ENCODE measurements at places on chromosomes 3 and 15.
A peak's percentile ranks its signal among the peaks of the same experiment; 100 is the strongest.

- DNase-seq: no peak
These were observed 81.8 kb upstream of the NANOGP8 start for GRCh38 chr15:35166730-35167359.

GRCh38 chr3:112375117-112375516 lies 42.2 kb downstream of the CD200 start:
- DNase-seq: no peak

DNA sequence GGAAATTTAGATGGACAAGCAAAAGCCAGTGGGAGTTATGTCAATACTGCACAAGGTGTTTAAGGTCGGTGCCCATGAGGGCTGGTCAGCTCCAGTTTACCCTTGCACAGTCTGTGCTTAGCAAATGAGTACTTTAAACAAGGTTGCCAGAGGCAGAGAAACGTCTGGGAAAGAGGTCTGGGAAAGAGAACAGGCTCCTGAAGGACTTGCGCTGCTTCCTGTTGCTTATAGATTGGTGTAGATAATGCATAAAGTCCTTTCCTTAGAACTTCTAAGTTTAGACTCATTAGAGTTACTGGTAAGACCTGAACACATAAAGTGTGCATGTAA lies 162.6 kb upstream of the P2RY1 start:
- no peak for DNase-seq

DNA sequence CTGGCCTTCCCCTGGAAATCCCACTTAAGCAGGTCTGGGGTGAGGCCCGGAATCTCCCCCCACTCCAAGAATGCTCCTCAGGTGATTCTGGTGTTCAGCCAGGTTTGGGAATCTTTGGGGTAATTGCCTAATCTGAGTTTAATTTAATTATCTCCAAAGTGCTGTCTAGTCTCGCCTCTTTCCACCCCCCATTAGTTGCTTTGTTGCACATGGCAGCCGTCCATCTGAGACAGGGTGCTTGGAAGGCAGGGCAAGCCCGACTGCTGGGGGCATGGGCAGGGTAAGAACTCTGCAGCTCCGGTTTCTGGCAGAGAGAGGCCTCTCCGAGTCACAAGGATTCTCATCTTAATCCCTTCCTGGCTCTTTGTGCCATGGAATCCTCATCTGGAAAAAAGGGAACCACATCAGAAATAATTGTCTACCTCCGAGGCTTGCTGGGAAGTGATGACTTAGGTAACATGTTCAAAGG lies 15.0 kb downstream of the IL17RD start:
- DNase-seq: no peak

DNA sequence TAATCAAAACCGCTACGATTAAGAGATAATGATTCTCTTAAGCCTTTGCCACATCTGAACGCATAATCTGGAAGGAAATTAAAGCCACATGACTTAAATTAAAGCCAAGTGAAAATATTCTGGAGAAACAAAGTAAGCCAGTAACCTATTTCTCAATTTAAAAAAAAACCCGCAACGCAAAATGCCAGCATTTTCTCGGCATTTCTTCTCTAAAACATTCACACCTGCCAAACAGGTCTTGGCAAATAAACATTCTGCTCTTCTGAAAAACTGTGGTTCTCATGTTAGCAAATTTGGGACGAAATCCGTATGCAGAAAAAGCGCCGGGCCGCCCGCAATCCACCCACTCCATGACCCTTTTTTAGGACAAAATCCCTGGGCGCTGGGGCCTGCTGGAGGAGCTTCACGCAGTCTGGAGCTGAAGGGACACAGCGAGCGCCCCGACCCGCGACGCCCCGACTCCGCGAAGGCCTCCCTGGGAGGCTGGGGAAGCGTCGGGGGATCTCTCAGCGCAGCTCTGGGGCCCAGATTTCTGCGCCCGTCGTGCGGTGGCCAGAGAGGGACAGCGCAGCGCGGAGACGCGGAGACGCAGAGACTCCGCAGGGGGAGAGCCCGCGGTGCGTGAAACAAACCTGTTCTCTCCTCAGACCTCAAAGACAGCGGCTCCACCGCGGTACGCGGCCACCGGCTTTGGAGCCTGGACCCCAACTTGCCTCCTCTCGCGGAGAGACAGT lies 471 bp downstream of the NKIRAS1 start:
- peak; percentile 3 for DNase-seq

- DNase-seq: no peak
These were observed 776.2 kb downstream of the FHIT start for GRCh38 chr3:60475096-60475495.

GRCh38 chr3:192433704-192434103 lies 293.6 kb downstream of the FGF12 start:
- DNase-seq: no peak

DNA sequence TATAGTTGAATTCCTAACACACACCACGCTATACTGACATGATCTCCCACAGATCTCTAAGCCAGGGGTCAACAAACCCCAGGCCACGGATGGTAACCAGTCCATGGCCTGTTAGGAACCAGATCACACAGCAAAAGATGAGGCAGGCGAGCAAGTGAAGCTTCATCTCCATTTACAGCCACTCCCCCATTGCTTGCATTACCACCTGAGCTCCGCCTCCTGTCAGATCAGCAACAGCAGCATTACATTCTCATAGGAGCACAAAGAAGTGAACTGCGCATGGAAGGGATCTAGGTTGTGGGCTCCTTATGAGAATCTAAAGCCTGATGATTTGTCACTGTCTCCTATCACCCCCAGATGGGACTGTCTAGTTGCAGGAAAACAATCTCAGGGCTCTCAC lies 2.7 kb downstream of the PDCD7 start:
- no peak for DNase-seq

- DNase-seq: no peak
These were observed 67.1 kb downstream of the CEMIP start for GRCh38 chr15:80846031-80846815.

DNA sequence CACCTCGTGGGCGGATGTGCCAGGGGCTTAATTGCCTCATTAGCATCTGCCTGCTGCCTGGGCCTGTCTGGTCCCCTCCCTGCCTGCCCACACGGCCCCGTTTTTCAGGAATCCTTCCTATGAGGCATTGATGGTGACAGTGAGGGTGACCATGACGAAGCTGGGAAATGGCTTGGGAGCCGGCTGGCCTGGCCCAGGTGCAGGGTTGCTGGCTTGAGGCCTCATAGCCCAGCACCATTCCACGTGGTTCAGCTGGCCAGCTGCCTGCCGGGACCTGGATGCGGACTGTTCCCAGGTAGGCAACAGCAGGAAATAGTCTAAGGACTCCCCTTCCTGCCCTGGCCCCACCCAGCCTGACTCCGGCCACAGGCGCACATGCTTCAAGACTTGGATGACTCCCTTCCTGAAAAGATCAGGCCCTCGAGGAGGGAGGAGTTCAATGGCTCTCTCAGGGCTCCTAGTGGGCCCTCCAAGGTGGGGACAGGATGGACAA lies 8.9 kb upstream of the DUSP7 start:
- no peak for DNase-seq

- DNase-seq: no peak
These were observed 7.9 kb upstream of the UBXN7 start for GRCh38 chr3:196440041-196440537.

DNA sequence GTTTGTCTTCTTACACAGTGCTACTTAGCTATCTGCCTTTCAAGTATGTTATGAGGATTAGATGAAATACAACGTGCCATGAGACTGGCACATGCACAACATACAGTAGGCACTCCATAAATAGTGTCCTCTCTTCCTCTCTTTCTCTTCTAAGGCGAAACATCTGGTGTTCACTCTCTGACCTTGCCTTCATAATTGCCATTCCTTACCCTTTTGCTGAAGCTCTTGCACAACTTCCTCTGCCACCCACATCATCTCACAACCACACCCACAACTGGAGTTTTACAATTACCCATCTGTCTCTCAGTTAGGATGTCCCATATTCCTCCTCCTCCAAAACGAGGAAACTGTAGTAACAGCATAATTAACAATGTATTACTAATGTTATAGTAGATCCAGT lies 26.4 kb upstream of the ACP3 start:
- DNase-seq: no peak

DNA sequence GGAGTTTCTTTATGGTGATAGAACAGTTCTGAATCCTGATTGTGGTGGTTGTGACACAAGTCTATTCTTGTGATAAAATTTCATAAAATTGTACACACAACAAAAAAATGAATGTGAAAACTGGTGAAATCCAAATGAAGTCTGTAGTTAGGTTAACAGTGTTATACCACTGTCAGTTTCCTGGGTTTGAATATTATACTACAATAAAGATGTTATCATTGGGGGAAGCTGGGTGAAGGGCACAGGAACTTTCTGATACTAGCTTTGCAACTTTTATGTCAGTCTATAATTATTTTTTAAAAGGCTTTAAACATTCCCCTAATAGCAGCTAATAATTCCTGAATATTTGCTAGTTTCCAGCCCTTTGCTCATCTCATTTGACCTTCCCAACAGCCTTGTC lies 319.8 kb downstream of the LRTM1 start:
- no peak for DNase-seq

- DNase-seq: no peak
These were observed 24.6 kb upstream of the APEH start for GRCh38 chr3:49649576-49649975.

DNA sequence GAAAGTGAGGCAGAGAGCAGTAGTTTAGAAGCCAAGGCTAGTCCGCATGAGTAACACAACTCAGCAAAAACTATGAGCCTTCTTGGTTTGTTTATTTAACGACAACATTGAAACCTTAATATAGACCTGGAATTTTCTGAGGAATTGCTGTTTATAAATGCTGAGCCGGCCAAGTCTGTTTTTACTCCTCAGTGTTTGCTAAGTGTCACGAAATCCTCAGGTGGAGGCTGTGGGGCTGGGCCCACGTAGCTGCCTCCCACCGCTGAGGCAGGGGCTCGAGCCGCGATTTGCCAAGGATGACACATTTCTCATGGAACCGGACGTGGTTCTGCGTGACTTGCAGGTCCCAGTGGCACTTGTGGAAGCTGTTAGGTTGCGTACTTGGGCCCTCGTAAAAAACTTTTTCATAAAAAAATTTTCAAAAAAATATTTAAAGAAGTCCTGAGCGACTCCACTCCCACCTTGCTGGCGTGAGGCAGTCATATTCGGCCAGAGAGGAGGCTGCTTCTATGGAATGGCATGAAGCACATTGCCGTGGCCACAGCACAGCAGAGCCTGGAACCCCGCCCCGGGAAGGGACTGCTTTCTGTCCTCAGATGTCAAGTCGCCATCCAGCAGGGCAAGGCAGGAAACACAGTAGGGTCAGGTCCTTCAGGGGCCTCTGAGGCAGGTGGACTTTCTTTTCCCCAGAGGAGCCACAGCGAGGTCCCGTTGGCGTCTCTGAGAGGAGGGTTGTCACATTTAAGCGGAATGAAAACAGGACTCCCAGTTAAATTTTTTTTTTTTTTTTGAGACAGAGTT lies 64.8 kb upstream of the PCSK6 start:
- no peak for DNase-seq

- DNase-seq: no peak
These were observed 15.1 kb upstream of the TIPARP start for GRCh38 chr3:156659260-156659659.

DNA sequence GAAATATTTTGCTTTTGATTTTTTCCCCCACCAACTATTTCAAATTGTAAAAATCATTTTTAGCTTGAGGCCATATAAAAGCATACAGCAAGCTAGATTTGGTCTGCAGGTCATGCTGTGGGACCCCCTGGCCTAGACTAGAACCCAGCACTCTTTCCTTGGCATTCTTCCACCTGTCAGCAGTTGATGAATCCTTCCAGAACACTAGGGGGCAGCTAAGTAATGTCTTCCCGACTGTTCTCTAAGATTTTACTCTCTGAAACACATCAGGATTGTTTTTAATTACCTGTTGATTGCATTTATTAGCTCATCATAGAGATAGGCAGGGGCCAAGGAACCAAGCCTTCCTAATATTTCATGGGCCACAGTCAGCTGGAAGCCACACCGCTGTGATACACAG lies 174.5 kb downstream of the CACNA1D start:
- DNase-seq: no peak

- DNase-seq: no peak
These were observed 618.6 kb downstream of the NAALADL2 start for GRCh38 chr3:175477651-175478224.

DNA sequence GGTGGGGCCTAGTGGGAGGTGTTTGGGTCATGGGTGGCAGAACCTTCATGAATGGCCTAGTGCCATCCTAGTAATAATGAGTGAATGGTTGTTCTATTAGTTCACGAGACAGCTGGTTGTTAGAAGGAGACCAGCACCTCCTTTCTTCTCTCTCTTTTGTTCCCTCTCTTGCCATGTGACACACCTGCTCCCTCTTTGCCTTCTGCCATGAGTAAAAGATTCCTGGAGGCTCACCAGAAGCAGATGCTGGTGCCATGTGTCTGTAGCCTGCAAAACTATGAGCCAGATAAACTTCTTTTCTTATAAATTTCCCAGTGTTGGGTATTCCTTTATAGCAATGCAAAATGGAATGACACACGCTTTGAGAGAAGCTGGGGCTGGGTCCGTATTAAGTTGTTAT lies 89.0 kb upstream of the SLC4A7 start:
- DNase-seq: no peak

GRCh38 chr15:85318048-85318731 lies 62.2 kb upstream of the AKAP13 start:
- DNase-seq: no peak

- DNase-seq: no peak
These were observed 339.7 kb upstream of the EPHA3 start for GRCh38 chr3:88767746-88768145.

DNA sequence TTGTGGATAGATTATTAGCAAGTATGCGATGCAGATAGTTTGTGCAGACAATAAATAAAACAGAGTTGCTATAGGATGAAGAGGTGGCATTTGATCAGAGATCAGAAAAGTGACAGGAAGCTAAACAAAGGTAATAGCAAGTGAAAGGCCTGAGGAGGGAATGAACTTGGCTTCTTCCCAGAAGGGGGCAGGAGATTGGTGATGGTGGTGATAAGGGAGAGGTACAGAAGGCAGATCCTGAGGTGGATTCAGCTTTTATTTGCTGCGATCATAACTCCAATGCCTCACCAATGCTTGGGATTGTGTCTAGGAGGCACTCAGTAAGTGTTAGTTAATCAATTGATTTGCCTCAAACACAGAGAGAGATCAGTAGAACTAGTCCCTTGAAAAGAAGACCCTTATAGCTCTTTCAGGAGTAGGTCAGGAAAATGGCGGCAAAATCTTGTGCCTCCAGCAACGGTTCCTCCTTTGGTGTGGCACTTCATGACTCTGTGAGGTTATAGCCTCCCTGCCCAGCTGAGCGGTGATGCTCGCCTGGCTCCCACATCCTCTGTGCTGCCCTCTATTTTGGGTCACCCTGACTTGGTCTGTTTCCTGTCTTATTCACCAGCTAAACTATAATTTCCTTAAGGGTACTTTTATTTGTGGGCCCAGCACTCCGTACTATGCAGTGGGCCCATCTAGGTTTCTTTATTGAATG lies 37.5 kb downstream of the TGFBR2 start:
- DNase-seq: no peak

DNA sequence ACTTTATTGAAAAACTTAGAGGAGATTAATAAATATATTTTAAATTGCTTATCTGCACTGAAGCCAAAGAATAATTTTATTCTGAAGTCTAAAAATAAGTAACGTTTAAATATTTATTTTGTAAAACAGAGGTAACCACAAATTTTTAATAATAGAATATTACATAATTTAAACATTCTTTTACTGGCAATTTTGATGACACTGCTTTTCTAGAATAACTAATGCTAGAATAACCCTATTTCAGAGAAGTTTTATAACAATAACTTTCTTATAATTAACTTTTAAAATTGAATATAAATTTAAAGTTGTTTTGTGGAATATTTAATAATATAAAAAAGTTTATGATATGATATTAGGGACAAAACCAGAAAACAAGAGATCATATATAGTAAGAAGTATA lies 409.6 kb upstream of the KCNMB2 start:
- no peak for DNase-seq

Measured in stimulated activated CD4-positive, alpha-beta T cell treated with anti-CD3 and anti-CD28 coated beads, TNF-alpha, amount 100 ng/mL, for 4 hours (primary cell).